Amygdala (tissue), 56 donors: ENCODE measurements at places on chromosomes 7 and 10.

DNA sequence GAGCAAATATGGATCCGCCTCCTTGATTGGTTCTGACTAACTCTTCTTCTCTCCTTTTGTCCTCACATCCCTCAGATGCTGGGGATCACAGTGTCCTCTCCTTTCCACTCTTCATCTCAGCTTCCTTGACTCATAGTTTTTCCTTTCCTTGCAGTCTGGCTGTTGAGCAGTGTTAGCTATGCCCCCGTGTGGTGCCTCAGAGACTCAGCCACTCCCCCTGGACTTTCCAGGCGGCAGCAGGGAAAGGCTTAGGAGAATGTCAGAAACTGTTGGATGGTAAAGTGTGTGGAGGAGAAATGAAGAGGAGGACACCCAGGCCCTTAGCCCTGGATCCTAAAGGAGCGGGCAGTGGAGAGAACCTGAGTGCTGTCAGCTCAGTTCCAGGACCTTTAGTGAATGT, 267.5 kb downstream of the CELF2 start:
- no peak for DNase-seq

- DNase-seq: no peak
Measured at GRCh38 chr10:104750291-104750690, 109.2 kb downstream of the SORCS3 start.

DNA sequence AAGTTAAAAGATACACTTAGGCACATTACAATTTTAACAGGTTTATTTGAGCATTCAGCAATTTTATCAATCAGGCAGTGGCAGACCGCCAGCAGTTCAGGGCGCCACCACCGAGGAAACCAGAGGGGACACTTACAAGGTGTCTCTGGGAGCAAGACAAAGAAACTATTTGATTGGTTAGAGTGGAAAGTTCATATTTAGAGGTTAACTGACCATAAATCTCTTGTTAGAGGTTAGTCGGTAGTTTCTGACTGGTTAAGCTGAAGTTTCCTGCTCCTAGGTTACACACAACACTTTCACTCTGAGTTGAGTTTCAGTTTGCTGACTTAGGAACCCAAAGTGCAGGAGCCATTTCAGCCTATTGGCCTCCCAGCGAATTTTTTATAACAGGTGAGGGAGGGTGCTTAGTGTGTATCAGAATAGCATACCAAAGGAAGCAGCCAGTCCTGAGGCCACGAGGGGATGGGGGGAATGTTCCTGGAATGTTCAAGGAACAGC, 10.8 kb upstream of the PVRIG start:
- no peak for DNase-seq

DNA sequence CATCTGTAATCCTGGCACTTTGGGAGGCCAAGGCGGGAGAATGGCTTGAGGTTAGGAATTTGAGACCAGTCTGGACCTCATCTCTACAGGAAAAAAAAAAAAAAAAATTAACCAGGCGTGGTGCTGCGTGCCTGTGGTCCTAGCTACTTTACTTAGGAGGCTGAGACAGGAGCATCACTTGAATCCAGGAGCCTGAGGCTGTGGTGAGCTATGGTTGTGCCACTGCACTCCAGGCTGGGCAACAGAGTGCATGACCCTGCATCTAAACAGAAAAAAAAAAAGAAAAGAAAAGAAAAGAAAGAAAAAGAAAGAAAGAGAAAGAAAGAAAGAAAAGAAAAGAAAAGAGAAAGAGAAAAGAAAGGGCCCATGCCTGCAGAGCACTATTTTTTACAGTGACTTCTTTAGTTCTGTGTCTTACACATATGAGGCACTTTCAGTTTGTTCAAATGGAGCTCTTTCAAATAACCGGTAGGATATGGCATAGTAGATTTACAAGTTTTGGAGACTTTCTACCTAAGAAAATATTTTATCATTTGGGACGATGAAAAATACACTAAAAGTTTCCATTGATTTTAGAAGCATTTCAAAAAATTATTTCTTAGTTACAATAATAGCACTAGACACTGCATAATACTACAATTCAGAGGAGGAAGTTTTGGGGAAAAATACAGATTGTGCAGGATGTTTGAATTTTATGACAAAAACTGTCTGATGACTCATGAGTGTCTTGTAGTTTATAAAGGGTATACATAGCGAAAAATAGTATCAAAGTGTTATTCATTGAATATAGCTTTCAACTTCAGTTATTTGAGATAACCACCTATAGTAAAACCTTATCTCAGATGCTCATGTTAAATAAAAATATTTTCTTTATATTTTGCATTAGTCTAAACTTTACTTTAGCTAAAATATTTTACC, 75.9 kb downstream of the MDFIC start:
- DNase-seq: no peak

- no peak for DNase-seq
Measured at GRCh38 chr7:47330026-47330425, 251.9 kb downstream of the TNS3 start.

- DNase-seq: no peak
Measured at GRCh38 chr7:20911081-20911480, 124.4 kb upstream of the SP8 start.

DNA sequence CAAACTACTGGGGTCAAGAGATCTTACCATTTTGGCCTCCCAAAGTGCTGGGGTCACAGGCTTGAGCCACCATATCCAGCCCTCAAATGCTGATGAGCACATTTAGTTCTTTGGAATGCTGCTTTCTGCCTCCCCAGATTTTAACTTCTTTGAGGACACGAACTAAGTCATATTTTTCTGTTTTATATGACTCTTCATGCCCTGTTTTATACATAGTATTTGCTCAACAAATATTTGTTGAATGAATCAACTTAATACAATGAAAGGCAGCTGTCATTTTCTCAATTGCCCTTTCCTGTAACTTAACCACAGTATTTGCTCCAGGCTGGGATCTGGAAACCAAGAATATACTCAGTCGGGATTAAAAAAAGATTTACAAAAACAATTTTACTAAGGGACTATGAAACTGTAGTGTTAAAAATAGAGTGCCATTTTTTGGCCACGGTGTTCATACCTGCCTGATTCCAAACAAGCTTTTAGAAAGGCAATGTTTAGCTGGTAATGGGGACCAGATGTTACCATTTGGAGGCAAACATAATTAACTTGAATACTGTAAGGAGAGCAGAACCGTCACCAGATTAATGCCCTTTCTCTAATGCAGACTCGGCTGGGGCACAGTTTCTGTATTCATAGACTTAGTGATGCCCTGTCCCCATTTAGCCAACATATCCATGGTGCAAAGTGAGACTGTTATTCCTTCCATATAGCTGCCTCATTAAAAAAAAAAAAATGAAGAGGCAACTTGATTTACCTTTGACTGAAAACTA, 117.6 kb downstream of the NRP1 start:
- no peak for DNase-seq

GRCh38 chr7:114083166-114084001, 164.6 kb upstream of the PPP1R3A start:
- no peak for DNase-seq

- DNase-seq: no peak
Measured at GRCh38 chr10:96714031-96714590, 6.2 kb downstream of the PIK3AP1 start.

GRCh38 chr10:102140218-102140617, 7.4 kb downstream of the PPRC1 start:
- DNase-seq: no peak

DNA sequence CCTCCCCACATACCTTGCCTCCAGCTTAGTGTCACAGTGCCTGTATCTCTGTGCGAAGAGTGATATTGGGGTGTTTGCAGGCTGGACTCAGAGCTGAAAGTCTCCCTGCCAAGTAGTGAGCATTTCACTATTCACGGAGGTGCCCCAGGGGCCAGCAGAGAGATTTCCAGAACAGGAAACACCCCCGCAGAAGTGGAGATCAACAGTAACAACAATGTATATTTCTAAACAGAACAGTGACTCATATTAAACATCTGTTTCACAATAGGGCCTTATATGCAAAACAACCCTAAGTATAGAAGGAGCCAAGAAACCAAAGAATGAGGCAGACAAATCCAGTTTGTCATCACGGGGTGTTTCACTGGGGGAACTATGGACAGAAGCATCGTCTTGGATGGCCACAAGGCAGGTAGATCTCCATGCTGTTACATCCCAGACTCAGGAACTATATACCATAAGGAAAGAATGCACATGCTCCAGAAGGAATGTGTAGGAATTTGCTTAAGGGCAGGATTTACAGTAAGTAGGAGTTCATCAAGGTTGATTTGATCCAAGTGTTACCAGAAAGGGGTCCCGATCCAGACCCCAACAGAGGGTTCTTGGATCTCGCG, 29.3 kb upstream of the CCL24 start:
- DNase-seq: no peak

GRCh38 chr10:90819911-90820310, 37.9 kb downstream of the HTR7 start:
- DNase-seq: no peak

- DNase-seq: no peak
Measured at GRCh38 chr7:130943336-130943901, 209.4 kb upstream of the KLF14 start.

DNA sequence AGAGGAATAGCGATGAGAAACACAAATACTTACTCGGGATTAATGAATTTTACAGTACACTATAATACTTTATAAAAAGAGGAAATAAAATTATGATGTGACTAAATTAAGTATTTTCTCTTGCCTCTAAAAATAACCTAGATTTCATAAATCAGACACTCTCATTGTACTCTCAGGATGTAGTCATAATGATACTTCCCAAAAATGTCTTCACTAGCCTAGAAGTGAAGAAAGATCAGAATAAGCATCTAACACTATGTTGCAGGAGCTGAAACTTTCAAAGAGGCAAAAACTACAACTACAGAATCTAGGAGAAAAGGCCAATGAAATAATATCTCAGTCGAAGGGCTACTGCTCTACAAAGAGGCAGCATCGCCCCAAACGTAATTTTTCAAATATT, 49.4 kb downstream of the DNAJC1 start:
- DNase-seq: no peak

DNA sequence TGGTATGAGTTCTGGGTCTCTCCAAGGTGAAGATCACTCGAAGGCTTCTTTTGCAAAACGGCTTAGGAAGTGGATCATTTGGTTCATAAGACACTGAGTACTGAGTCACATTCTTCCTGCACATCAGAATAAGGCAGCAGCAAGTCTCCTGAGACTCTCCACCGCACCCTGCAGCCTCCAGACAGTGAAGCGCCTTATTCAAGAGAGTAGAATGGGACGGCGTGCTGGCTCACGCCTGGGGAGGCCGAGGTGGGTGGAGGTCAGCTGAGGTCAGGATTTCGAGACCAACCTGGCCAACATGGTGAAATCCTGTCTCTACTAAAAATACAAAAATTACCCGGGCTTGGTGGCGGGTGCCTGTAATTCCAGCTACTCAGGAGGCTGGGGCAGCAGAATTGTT, 70.3 kb downstream of the C10orf143 start:
- DNase-seq: no peak

GRCh38 chr10:84026821-84027257, 112.5 kb upstream of the GHITM start:
- no peak for DNase-seq

- no peak for DNase-seq
Measured at GRCh38 chr10:78516756-78517155, 483.1 kb downstream of the RPS24 start.

- DNase-seq: no peak
Measured at GRCh38 chr7:6423942-6424701, 23.6 kb downstream of the DAGLB start.

DNA sequence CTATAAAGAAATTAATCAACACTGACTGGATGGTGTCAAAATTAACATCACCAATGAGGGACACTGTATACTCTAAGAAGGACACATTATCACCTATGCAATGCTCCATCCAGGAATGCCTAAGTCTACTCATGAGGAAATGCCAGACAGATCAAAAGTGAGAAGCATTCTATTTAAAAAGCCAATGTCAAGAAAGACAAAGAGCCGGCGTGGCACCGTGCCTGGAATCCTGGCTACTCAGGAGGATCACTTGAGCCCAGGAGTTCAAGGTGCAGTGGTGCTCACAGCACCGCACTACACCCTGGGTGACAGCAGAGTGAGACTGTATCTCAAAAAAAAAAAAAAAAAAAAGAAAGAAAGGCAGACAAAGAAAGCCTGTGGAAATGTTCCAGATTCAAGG, 45.5 kb upstream of the ANAPC16 start:
- DNase-seq: no peak

DNA sequence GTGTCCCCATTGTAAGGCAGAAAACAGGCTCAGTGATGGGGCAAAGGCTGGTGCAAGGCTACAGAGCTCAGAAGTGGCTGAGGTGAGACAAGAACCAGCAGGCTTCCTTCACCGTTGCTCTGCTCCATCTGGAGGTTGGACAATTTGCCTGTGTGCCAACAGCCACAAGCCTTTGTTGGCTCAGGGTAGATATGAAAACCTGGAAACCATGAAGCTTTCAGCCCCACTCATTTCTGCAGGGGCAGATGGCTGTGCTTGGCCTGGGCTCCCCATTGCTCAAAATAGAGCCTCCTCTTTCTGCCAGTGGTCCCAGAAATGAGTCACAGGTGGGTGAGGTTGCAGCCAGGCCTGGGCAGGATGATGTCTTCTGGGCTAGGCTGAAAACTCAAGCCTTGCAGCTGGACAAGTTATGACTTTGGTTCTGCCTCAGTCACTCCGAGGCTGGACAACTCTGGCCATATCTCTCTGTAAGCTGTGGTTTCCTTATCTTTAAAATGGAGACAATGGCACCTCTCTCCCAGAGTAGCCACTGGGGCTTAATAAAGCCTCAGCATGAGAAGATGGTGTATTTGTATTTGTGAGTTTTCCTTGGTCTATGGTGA, 12.2 kb upstream of the ZNF273 start:
- no peak for DNase-seq

DNA sequence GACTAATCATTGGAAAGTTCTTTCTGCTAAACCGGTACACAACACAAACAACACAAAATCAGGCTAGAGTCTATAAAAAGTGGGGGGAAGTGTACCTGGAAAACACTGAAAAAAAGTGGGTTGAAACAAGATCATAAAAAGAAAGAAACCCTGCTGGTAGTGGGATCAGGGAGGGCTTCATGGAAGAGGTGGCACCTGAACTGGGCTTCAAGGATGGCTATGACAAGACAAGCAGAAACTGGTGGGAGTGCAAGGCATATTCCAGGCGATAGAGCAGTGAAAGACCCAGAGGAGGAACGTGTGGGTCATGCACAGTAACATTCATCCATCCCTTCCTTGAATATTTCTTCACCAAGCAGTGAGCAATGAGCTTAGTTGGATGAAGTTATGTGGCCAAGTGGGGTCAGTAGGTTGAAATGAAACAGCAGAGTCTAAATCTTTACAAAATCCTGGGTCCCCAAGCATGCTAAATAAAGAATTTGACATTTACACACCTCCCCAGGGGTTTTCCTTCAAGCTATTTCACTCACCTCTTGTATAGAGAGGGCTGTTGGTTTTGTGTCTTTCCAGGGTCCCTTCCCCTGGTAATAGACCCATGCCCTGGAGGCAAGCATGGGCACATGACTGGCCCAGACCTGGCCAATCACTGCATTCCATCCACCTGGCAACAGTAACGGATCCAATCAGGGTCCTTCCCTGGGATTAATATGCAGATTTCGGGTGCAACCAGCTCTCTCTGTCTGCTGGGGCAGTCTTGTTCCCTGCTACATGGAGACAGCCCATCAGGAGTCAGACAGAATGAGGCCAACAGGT, 38.2 kb downstream of the SPOCK2 start:
- DNase-seq: no peak

- no peak for DNase-seq
Measured at GRCh38 chr7:156478486-156478885, 162.1 kb upstream of the RNF32 start.
